ENCODE measurements at places on chromosomes 11 and 22.

GRCh38 chr22:35681454-35682052 lies 33.3 kb downstream of the APOL6 start:
- DNase-seq, result no peak

DNA sequence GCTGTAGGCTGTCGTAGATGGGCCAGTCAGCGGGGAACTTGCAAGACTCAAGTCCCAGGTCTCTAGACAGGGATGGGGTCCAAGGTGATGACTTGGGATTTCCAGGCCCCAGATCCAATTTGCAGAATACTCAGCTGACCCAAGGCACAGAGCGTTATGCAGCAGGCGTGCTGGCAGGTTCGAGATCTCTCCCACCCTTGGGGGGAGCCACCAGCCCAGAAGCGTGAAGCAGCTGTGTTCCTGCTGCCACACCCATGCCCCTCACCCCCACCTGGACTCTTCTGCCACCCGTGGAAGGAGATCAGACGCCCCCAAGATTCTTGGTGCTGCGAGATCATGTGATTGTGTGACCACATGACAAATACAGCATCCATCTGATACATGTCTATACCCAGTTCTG lies 142.6 kb downstream of the BRD1 start:
- DNase-seq, result no peak

GRCh38 chr11:119793335-119793984 lies 64.5 kb upstream of the NECTIN1 start:
- DNase-seq, result no peak

GRCh38 chr11:50075856-50076255 lies 43.2 kb downstream of the OR4C45 start:
- no peak for DNase-seq

GRCh38 chr11:88583251-88583650 lies 245.7 kb upstream of the CTSC start:
- DNase-seq, result no peak

DNA sequence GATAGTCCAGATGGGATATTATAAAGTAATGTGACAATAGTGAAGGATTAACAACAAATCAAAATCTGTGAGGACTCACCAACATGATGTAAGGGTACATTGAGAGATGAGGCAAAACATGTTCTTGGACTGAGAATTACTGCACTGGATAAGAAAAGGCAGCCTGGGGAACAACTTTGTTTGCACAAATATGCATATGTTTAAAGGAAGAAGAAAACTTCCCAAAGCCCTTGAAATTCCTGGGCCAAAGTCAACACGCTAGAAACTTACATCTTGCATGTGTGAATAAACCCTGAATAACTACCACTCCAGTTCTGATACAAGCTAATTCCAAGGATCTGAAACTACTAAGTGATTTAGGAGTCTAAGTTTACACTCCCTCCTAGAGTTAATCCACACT lies 1.1 kb downstream of the OR52A5 start:
- DNase-seq, result no peak

DNA sequence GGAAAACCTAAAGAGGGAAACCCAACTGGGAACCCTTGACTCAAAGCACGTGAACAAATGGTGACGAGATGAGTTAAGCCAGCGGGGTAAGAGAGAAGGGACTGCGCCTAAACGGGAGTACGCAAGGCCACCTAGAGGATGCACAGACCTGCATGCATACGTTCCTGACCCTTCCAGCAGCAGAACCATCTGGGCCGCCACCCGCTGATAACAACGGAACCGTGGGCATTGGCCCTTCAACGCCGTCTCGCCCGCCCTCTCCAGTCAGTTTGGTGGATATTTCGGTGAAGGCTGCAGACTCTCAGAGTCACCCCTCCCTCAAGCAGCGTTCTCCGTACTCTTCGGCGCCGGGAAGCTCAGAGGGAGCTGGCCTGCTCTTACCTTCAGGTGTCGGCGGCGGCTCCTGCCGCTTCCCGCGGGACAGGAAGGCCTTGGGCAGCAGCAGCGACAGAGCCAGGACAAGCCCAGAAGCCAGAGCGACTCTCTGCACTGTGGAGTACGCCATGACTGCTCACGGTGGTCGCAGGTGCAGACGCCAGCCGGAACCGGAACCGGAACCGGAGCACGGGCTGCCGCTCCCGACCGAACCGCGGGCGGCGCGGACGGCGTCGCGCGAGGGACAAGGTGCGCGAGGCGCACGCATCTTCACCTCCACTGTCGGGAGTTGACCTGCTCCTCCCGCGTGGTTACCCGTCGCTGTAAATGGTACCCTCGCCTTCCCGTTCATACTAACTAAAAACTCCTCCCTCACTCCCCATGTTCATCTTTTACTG lies at the start of gene RIC3:
TSS of gene RIC3 (minus strand) at position 541 of the 773 bp plus-strand sequence. CDS start at position 505, 36 bp downstream.
- DNase-seq, result peak; percentile 58

DNA sequence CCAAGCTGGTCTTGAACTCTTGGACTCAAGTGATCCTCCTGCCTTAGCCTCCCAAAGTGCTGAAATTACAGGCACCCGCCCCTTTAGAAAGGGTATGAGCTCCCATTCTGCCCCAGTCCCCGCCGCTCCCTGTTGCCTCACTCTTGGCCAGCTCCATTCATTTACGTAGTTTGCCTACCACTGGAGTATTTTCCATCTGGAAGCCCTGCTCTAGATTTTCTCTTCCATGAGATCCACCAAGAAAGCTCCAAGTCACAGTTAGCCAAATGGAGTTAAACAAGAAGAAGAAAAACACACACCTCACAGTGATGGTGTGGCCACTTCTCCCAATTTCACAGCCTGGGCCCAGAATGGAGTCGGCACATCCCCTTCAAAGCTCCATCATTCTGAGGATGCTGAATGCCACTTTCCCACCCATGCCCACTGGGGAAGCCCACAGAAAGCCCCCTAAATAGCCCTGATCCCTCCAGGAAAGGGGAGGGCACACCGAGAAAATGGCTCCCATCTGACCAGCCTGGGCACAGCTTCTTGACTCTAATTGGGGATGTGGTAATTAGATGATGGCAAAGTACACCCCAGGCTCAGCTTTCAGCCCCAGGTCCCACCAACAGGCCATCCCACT lies 381.2 kb downstream of the MN1 start:
- no peak for DNase-seq

DNA sequence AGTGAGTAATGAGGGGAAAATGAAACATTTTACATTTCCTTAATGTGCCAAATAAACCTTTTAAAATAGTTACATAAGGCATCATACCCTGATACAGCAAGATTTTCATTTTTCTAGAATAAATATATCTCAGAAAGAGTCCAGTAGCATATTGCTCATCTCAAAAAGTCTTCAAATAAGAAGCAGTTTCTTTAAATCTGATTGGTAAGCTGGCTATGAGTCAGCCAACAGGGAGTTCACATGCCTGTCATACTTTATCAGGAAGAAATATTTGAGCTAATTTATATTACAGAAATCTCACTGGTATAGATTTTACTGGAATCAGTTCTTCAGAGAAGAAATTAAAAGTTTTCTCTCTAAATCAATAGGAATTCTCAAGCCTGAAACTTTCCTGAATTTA lies 258.1 kb downstream of the C11orf87 start:
- DNase-seq, result no peak

GRCh38 chr11:41289408-41289807 lies 170.0 kb downstream of the LRRC4C start:
- no peak for DNase-seq

GRCh38 chr11:103907548-103908455 lies 128.6 kb upstream of the DDI1 start:
- no peak for DNase-seq

- no peak for DNase-seq
Observed at GRCh38 chr11:125955856-125956255, 10.0 kb downstream of the VSIG10L2 start.

DNA sequence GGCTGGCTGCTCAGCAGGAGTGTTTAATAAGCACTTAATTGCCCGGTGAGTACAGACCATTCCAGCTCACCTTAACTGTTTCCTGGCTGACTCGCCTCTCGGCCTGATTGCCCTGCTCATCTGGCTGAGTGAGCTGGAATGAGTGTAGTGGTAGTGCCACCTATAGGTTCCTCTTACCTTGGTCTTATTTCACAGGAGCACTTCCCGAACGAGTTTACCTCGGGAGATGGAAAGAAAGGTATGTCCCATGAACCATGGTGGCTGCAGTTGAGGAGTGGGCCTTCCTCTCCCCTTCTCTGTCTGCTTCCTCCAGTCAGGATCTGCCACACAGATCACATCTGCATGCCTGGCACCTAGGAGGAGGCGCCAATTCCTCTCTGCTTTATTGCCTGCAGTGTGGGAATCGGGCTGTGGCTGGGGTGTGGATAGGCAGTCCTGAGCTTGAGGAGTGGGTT lies 26.7 kb downstream of the UPB1 start:
- DNase-seq, result no peak

DNA sequence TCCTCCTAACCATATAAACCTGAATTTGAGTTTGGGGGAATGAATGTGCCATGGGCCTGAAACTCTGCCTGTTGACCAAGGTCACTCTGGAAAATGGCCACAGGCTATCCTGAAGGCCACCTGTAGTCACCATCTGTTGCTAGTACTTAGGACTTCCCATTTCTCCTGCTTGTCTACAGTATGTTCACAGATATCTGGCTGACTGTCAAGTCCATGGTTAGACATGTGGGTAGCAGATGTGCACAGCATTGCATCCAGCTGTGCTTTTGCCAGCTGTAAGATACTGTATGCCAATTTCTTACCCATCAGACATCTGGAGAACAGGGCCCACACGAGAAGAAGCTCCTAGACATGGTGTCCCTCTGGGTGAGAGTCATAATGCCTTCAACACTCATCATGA lies 475.4 kb downstream of the INSC start:
- DNase-seq, result no peak

- DNase-seq, result peak; percentile 72
Observed at GRCh38 chr11:60831143-60831500, 10.8 kb upstream of the CCDC86 start.

DNA sequence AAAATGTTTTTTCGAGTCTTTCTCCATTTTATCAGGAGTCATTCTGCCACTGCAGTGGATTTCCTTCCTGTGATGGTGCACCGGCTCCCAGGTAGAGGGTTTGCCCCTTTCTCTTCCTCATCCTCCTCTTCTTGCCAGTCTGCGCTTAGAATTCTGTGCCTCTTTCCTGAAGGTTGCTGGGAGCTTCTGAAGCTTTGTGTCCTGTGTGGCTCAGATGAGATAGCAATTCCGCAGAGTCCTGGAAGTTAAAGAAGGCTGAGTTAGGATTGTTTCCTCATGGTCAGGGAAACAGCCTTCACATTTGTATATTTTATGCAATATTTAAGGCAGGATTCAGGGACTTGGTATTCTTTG lies 264 bp downstream of the BCO2 start:
- DNase-seq, result no peak

- DNase-seq, result no peak
Observed at GRCh38 chr11:34358258-34358727, 483 bp upstream of the ABTB2 start.

DNA sequence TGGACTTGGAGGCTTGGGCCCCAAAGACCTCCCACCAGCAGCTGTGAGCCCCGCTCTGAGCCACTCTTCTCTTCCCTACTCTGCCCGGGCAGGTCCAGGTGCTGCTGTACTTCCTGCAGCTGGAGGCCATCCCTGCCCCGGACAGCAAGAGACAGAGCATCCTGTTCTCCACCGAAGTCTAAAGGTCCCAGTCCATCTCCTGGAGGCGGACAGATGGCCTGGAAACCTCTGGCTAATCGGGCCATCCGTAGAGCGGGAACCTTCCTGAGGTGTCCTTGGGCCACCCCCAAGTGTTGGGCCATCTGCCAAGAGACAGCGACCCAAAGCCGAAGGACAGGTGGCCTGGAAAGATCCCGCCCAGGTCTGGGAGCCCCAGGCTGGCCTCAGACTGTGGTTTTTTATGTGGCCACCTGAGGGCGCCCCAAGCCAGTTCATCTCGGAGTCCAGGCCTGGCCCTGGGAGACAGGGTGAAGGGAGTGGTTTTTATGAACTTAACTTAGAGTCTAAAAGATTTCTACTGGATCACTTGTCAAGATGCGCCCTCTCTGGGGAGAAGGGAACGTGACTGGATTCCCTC lies 135.1 kb downstream of the BCR start:
- DNase-seq, result peak; percentile 39

DNA sequence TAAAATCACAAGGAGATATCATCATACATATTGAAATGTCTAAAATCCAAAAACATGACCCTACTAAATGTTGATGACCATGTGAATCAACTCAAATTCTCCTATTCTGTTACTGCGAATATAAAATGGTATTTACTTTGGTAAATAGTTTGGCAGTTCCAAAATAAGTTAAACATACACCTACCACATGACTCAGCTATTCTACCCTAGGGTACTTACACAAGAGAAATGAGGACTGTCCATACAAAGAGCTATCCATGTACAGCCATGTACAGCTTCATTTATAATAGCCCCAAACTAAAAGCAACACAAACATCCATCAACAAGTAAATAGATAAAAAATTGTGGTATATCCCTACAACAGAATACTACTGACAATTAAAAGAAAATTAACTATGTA lies 346.1 kb upstream of the TENM4 start:
- DNase-seq, result no peak

- no peak for DNase-seq
Observed at GRCh38 chr22:21989049-21989448, 6.5 kb upstream of the TOP3B start.

DNA sequence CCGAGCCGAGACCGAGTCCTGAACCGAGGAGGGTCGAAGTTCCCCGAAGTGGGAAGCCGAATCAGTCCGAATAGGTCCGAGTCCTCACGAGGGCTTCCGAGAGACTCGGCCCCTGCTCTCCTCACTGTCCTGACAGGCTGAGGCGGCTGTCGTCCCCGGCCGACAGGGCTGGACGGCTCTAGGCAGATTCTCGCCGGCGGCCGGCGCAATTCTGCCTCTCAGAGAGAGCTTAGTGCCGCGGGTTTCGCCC lies 191 bp upstream of the DEAF1 start:
- DNase-seq, result peak; percentile 99
